ENCODE measurements at places on chromosomes 4 and X.
A peak's percentile ranks its signal among the peaks of the same experiment; 100 is the strongest.

DNA sequence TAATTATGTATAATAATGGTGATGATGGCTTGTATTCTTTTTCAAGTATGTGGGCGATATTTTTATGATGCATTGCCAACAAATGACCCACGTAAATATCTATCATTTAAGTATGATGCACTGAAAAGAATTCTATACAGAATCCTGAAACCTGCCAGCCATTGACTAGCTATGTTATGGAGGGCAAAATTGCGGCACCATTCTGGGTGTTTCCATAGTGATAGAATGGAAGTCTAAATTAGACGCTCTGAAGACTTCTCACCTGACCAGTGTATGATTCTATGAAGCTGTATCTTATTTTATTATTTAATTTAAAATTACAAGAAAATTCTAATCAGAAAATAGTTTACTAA lies 677 bp upstream of the CENPC start:
- no peaks in the 10 kb centered on the region for H3K27me3 ChIP-seq
- peak overlapping the region; percentile 95 for H3K27ac ChIP-seq
- no peak for DNase-seq
- H3K4me3 ChIP-seq: peak overlapping the region; percentile 69
- H3K4me1 ChIP-seq: peaks cover 28% of the 10 kb centered on the region
- peaks cover 17% of the 10 kb centered on the region for H3K36me3 ChIP-seq

GRCh38 chrX:113956936-113957335 lies 627.0 kb upstream of the HTR2C start:
- H3K27ac ChIP-seq: no peak overlapping the region
- no peaks in the 10 kb centered on the region for H3K4me1 ChIP-seq
- H3K36me3 ChIP-seq: no peaks in the 10 kb centered on the region
- H3K27me3 ChIP-seq: no peaks in the 10 kb centered on the region

GRCh38 chr4:144648042-144648441 lies 2.1 kb downstream of the HHIP start:
- no peak overlapping the region for H3K27ac ChIP-seq
- peak overlapping the region; percentile 55 for H3K4me3 ChIP-seq
- no peak for DNase-seq
- H3K27me3 ChIP-seq: peaks cover 44% of the 10 kb centered on the region
- no peaks in the 10 kb centered on the region for H3K36me3 ChIP-seq
- peaks cover 13% of the 10 kb centered on the region for H3K4me1 ChIP-seq

- no peak overlapping the region for H3K27ac ChIP-seq
- H3K4me3 ChIP-seq: no peak overlapping the region
- DNase-seq: no peak
- H3K36me3 ChIP-seq: no peaks in the 10 kb centered on the region
- no peaks in the 10 kb centered on the region for H3K27me3 ChIP-seq
Measured at GRCh38 chr4:153428941-153429475, 37.2 kb upstream of the TMEM131L start.

DNA sequence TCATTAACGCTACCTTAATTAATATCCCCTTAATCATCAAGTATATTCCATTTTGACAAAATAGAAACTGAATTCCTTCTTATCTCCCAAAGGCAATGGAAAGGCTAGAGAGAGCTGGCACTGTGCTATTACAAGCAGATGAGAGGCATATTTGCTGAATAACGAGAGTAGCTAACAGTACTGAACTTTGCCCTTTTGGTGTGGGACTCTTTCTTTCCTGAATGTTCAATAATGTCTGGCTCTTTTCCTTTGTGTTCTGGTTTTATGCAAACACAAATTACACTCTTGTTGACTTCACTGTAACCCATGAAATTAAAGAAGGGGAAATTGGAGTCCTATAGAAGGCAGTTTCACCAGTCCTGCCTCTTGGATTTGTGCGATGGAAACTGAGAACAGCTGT lies 63.5 kb downstream of the SHROOM3 start:
- no peak overlapping the region for H3K4me3 ChIP-seq
- H3K4me1 ChIP-seq: no peaks in the 10 kb centered on the region
- DNase-seq: no peak
- H3K36me3 ChIP-seq: no peaks in the 10 kb centered on the region
- H3K27ac ChIP-seq: no peak overlapping the region
- H3K27me3 ChIP-seq: no peaks in the 10 kb centered on the region

- H3K36me3 ChIP-seq: no peaks in the 10 kb centered on the region
- no peak for DNase-seq
- H3K27ac ChIP-seq: no peak overlapping the region
- H3K4me1 ChIP-seq: no peaks in the 10 kb centered on the region
Measured at GRCh38 chr4:11286533-11286932, 142.2 kb downstream of the HS3ST1 start.

DNA sequence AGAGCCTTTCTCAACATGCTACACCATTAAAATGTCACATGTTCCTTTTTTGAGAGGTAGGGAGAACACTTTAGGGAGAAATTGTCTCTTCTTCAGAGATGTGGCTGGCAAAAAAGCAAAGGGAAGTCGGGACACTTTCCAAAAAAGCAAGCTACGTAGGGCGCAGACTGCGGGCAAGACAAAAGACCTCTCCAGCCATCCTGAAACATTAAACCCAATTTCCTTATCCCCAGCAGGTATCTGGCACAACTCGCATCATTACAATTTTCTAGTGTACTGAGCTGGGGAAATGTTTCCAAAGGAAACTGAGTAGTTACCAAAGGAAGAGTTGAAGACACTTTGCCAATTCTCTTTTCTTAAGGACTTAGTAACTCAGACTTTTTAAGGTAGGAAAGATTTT lies 116.0 kb downstream of the PACRGL start:
- H3K27ac ChIP-seq: no peak overlapping the region
- H3K4me1 ChIP-seq: no peaks in the 10 kb centered on the region
- no peaks in the 10 kb centered on the region for H3K36me3 ChIP-seq
- DNase-seq: no peak

GRCh38 chrX:74179071-74179470 lies 124.9 kb upstream of the ZCCHC13 start:
- H3K36me3 ChIP-seq: no peaks in the 10 kb centered on the region
- H3K4me1 ChIP-seq: no peaks in the 10 kb centered on the region
- H3K4me3 ChIP-seq: no peak overlapping the region
- no peak overlapping the region for H3K27ac ChIP-seq

DNA sequence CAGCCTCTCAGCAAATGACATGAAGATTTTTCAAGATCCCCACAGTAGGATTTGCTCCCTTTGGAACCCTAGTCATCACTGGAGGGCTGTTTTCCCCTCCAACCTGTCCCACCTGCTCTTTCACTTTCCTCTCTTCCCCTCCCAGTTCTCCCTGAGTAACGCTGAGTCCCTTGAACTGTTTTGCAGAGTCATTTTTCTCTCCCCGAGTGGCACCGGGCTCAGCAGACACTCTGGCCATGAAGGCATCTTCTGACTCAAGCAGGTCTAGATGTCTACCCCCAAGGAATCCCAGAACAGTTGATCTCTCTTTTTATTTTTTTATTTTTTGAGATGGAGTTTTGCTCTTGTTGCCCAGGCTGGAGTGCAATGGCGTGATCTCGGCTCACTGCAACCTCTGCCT lies 52.2 kb downstream of the HTRA3 start:
- DNase-seq: no peak
- H3K4me3 ChIP-seq: no peak overlapping the region
- peaks cover 10% of the 10 kb centered on the region for H3K4me1 ChIP-seq
- no peaks in the 10 kb centered on the region for H3K27me3 ChIP-seq
- no peak overlapping the region for H3K27ac ChIP-seq
- no peaks in the 10 kb centered on the region for H3K36me3 ChIP-seq

DNA sequence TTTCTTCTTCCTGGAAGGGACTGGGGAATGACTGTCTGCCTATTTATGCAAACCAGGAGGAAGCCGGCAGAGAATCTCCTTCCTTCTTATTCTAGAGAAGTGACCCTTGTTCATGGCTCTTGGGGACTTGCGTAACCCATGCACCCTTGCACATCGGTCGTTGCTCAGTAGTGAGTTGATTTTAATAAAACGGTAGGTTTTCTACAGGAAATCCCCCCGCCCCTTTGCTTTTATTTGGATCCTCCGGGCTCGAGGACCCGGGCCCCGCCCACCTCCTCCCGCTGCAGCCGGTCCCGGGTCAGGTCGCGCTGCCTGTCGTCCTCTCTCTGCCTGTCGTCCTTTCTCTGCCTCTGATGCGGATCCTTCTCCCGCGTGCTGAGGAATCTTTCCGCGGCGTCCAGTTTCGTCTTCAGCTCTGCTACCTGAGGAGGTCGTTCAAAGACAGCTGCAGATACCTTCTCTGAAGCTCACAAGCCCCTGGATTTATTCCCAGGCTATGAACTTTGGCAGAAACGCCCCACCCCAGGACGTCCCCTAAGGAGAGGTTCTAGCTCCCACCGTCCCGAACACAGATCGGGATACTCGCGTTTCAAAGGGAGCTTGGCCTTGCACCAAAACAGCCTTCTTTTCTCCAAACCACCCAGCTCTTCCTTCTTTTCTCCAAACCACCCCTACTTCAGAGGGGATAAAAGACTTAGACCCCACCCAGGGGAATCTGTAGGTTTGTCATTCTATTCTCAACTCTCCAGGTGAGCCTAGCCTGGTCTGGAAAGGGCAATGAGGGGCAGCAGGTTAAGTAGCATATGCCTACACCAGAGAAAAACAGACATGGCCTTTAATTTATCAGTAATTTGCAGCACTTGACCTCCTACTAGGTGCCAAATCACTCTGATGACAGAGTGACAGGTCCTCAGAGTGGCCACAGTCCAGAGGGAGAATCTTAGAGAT lies 7.0 kb downstream of the TNIP3 start:
- H3K27ac ChIP-seq: peak overlapping the region; percentile 62
- peaks cover 31% of the 10 kb centered on the region for H3K4me1 ChIP-seq
- H3K36me3 ChIP-seq: no peaks in the 10 kb centered on the region
- peak; percentile 67 for DNase-seq
- no peaks in the 10 kb centered on the region for H3K27me3 ChIP-seq

GRCh38 chrX:17738737-17739535 lies 1.6 kb downstream of the SCML1 start:
- H3K4me1 ChIP-seq: peaks cover 6% of the 10 kb centered on the region
- DNase-seq: no peak
- H3K27me3 ChIP-seq: no peaks in the 10 kb centered on the region
- H3K27ac ChIP-seq: peak overlapping the region; percentile 90

GRCh38 chr4:163920426-163920825 lies 425.9 kb downstream of the TMA16 start:
- no peak overlapping the region for H3K27ac ChIP-seq
- H3K4me1 ChIP-seq: no peaks in the 10 kb centered on the region
- no peaks in the 10 kb centered on the region for H3K36me3 ChIP-seq

DNA sequence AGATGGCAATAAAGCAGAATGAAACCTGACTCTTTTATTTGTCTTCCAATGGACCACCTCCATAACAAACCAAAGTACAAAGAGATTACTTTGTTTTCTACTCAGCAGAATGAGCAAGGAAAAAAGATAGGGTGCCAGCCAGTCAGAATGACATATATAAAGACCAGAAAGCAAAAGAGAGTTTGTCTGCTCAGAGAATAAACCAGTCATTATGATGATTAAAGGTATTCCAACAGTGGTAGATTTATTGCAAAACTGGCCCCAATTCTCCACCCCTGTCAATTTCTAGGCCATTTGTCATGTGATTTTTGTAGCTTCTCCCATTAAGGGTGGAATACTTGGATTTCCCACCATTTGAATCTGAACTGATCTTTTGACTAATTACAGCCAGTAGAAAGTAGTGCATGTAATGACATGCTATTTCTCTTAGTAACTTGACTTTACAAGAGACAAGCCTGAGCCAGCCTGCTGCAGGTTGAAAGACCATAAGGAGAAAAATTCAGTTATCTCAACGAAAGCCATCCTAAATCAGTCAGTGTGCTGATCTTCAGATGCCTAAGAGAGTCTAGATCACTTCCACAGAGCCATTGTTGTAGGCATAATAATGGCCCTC lies 203.1 kb downstream of the EPHA5 start:
- H3K27me3 ChIP-seq: no peaks in the 10 kb centered on the region
- no peaks in the 10 kb centered on the region for H3K36me3 ChIP-seq
- no peak for DNase-seq

- H3K36me3 ChIP-seq: no peaks in the 10 kb centered on the region
- H3K4me1 ChIP-seq: no peaks in the 10 kb centered on the region
- DNase-seq: no peak
- no peak overlapping the region for H3K27ac ChIP-seq
- no peaks in the 10 kb centered on the region for H3K27me3 ChIP-seq
Measured at GRCh38 chrX:125306335-125306866, 13.3 kb upstream of the TEX13C start.

DNA sequence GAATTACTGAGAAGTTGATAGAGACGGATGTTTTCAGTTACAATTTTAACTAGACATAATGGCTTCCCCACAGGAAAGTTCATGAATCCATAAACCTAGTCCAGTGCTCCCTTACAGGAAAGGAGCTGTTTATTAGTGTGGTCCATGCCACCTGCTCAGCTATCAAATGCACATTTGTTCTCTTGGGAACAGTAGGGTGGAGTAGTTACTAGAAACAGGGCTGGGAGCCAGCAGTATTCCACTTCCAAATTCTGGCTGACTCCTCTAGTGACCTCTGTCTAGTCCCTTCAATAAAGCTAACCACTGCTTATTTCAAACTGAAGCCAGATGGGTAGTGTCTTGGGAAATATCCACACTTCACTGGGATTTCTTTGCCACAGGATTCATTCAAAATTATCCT lies 88.4 kb upstream of the TLL1 start:
- H3K4me1 ChIP-seq: peaks cover 6% of the 10 kb centered on the region
- no peak overlapping the region for H3K4me3 ChIP-seq
- H3K27ac ChIP-seq: no peak overlapping the region
- no peaks in the 10 kb centered on the region for H3K36me3 ChIP-seq

DNA sequence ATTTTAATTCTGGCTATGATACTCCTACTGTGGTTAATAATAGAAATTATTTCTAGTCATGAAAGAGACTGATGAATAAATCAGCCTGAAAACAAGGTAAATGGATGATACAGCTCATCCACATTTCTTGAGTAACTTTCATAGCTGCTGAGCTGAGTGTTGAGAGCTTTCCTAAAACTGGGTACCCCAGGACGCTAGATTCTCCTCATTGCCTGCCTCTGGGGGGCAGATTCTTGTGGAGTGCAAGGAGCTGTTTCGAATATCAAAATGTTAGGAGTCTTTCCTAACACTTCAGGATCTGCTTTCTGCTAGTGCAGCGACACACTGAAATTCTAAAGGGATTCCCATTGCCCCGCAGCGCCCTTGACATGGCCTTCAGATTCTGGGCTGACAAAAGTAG lies 2.1 kb downstream of the MND1 start:
- DNase-seq: no peak
- H3K27me3 ChIP-seq: no peaks in the 10 kb centered on the region
- H3K4me1 ChIP-seq: peaks cover 14% of the 10 kb centered on the region
- no peak overlapping the region for H3K27ac ChIP-seq

- H3K36me3 ChIP-seq: no peaks in the 10 kb centered on the region
- no peak overlapping the region for H3K27ac ChIP-seq
Measured at GRCh38 chr4:116229420-116229819, 856.0 kb downstream of the TRAM1L1 start.

- no peak overlapping the region for H3K27ac ChIP-seq
- H3K27me3 ChIP-seq: no peaks in the 10 kb centered on the region
- no peak for DNase-seq
- H3K4me1 ChIP-seq: peaks cover 3% of the 10 kb centered on the region
Measured at GRCh38 chr4:17329046-17329445, 182.8 kb downstream of the QDPR start.

- no peaks in the 10 kb centered on the region for H3K27me3 ChIP-seq
- H3K36me3 ChIP-seq: no peaks in the 10 kb centered on the region
- no peak overlapping the region for H3K4me3 ChIP-seq
- DNase-seq: no peak
- no peaks in the 10 kb centered on the region for H3K4me1 ChIP-seq
Measured at GRCh38 chrX:10197279-10198210, 40.8 kb downstream of the CLCN4 start.

GRCh38 chr4:81687471-81687870 lies 215.8 kb upstream of the RASGEF1B start:
- no peak overlapping the region for H3K4me3 ChIP-seq
- no peak for DNase-seq
- no peaks in the 10 kb centered on the region for H3K36me3 ChIP-seq
- no peaks in the 10 kb centered on the region for H3K27me3 ChIP-seq
- no peaks in the 10 kb centered on the region for H3K4me1 ChIP-seq

- no peak overlapping the region for H3K27ac ChIP-seq
- DNase-seq: no peak
Measured at GRCh38 chr4:95421869-95422268, 126.9 kb downstream of the UNC5C start.
